ENCODE measurements at places on chromosomes 16 and 17.

- DNase-seq: no peak
These were observed 119.2 kb upstream of the CCL2 start for GRCh38 chr17:34135841-34136240.

DNA sequence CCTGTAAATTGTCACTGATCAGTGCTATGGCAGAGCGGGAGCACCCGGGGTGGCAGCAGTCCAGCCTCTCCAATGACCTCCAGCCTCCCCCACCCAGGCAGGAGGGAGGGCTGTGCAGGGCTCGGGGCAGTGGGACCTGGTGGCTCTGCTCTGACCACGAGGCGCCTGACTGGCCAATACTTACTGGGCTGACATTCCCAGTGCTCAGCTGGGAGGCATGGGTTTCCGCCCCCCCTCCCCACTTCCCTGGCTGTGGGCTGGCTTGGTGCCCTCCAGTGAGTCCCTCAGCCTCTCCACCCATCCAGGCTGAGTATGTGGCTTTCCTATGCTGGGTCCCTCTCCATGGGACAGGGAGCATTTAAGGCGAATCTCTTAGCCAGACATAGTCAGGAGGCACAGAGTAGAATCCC, 2.7 kb downstream of the SOCS3 start:
- no peak for DNase-seq

- DNase-seq: no peak
These were observed 160.9 kb downstream of the MAP2K6 start for GRCh38 chr17:69575346-69575761.

- no peak for DNase-seq
These were observed at the start of gene RHBDF1 for GRCh38 chr16:72561-73548. TSS of gene RHBDF1 (minus strand) at chr16:72631. CDS start at chr16:65015, 7,616 bp downstream.

- no peak for DNase-seq
These were observed 106.6 kb downstream of the CLEC16A start for GRCh38 chr16:11050944-11051343.

DNA sequence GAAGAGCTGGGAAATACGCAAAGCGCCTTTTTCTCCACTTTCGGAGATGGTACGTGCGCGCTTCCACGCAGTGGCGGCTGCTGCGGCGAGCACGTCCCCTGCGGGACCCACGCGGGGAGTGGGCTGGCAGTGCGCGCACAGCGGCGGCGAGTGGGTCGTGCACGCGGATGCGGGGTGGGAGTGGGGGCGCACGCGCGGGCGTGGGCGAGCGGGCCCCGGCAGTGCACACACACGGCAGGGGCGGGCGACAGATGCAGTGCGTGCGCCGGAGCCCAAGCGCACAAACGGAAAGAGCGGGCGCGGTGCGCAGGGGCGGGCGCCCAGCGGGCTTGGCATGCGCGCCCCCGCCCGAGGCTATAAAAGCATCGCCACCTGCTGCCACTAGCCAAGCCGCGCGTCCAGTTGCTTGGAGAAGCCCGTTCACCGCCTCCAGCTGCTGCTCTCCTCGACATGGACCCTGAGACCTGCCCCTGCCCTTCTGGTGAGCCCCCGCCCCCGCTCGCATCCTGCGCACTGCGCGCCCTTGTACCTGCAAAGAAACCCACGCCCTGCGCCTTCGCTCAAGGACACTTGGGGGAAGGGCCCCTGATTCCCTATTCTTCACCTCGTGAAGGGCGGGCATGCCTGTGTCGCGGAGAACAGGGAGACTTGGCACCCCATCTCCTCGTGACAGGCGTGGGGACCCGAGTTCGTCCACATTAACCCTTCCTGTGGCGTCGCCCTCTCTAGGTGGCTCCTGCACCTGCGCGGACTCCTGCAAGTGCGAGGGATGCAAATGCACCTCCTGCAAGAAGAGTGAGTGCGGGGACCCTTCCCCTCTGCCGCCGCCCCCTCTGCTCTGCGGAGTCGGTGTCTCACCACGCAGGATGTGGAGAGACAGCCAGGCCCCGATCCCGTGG, at the start of gene MT3:
MT3 (plus strand) TSS at position 388 of the 899 bp plus-strand sequence; CDS start at position 451, 63 bp downstream.
- DNase-seq: no peak

DNA sequence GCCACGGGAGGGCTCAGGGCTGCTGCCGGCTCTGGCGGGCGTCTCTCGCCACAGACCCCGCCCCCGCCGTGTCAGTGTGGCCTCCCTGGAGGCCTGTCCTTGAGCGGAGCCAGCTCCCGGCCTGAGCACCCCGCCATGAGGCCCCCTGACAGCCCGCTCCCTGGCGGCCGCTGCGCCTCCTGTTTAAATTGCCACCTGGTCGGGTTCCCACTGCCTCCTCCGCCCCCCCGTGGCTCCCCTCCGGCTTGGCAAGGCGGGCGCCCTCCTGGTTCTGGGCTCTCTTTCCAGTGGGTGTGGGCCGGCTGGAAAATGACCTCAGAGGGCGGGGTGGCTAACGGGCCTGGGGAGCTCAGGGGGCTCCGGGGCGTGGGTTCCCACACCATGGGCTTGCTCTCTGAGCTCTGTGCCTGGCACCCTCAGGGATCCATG, 42.1 kb upstream of the SSTR5 start:
- no peak for DNase-seq

- DNase-seq: no peak
These were observed 44.6 kb downstream of the NFAT5 start for GRCh38 chr16:69610356-69610755.

Data from activated T-cell treated with anti-CD3 and anti-CD28 coated beads for 48 hours (primary cell).